ENCODE measurements at places on chromosomes 13 and 19.

DNA sequence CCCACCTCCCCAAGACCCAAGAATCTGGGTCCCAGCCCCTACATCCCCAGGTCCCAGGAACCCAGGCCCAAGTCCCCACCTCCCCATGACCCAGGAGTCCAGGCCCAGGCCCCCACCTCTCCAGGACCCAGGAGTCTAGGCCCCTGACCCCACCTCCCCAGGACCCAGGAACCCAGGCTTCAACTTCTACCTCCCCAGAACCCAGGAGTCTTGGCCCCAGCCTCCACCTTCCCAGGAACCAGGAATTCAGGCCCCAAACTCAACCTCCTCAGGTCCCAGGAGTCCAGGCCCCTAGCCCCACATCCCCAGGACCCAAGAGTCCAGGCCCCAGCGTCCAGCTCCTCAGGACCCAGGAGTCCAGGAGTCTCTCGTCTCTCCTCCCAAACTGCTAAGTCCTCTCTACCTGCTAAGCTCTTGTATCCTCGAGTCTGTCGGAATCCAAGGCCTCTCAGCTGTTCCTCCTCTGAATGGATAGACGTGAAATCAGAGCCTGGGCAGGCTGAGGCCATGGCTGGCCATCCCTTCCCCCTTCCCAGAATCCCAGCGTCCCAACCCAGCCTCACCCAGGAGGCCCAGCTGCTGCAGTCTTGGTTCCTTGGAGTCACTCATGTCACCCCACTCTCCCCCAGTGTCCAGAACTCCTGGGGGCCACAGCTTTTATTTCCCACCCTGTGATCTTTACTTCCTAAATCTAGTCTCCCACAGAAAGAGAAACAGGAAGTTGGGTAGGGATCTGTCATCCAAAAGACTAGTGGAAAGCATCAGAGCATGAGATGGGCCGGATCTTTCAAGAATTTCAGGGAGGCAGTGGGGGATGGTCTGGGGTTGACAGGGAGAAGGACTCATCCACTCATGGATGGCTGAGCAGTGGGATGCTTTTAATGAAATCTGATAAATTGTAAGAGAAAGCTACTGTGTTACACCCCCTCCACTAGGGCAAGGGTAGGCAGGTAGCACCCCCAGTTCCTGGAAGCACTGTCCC, at the start of gene CD209:
CD209 (minus strand) TSS at position 632 of the 982 bp plus-strand sequence; CDS start at position 609, 23 bp downstream.
- DNase-seq = no peak

GRCh38 chr19:17162580-17162979, 52.6 kb upstream of the USE1 start:
- DNase-seq = no peak

DNA sequence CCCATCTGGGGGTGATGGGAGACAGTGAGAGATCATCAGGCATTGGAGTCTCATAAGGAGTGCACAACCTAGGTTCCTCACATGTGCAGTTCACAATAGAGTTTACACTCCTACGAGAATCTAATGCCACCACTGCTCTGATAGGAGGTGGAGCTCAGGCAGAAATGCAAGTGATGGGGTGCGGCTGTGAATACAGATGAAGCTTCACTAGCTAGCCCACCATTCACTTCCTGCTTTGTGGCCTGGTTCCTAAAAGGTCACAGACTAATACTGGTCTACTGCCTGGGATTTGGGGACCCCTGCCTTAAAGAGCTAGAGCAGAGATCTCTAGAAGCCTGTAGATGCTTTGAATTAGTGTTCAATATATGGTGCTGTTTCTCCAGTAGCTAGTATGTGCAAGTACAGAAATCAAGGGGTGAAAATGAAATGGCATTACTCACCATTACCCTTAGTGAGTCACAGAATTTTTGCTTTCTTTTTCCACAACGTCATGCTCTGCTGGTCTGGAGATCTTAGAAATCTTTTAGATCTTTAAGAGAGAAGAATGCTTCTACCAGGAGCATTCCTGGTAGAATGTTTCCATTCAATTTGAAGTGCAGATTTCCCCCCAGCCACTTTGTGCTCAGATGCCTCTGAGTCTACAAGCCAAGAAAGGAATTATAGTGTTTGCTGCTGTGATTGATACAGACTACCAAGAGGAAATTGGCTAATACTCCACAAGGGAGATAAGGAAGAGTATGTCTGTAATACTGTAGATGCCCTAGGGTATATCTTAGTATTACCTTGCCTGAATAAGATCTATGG, 2301.2 kb downstream of the PCDH9 start:
- DNase-seq = no peak

DNA sequence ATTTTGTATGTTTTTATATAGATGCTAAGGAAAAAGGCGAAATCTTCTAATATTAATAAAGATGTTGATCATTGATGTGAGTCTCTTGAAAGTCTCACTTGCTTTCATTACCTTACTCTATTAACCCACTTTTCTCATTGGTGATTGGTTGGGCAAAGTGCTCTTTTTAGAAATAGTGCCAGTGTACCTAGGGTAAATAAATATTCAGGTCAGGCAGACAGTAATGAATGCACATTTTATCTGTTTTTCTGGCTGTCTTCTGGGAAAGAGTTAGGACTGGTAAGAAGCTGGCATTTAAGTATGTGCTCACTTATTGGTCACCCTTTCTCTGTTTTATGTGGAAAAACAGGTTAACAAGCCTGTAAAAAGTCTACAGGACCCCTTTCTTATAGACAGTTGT, 11.2 kb downstream of the SERP2 start:
- DNase-seq = no peak

DNA sequence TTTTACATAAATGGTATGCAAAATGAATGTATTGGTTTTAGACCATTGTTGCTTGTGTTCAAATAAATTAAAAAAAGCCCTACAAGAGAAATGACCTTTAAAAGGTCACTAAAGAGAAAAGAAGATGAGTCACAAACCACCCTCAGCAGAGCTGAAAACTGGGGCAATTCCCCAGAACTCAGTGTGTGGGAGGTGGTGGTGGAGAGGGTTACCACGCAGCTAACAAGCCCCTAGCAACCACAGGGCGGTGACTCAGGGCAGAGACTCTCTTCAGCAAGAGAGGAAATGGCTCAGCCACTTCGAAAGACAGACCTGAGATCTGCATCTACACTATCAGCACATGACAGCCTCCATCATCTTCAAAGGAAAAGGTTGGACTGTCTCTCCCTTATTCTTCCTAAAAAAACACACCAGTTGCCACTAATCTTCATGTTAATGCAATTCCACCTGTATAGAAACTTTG, 29.4 kb upstream of the NDFIP2 start:
- no peak for DNase-seq

DNA sequence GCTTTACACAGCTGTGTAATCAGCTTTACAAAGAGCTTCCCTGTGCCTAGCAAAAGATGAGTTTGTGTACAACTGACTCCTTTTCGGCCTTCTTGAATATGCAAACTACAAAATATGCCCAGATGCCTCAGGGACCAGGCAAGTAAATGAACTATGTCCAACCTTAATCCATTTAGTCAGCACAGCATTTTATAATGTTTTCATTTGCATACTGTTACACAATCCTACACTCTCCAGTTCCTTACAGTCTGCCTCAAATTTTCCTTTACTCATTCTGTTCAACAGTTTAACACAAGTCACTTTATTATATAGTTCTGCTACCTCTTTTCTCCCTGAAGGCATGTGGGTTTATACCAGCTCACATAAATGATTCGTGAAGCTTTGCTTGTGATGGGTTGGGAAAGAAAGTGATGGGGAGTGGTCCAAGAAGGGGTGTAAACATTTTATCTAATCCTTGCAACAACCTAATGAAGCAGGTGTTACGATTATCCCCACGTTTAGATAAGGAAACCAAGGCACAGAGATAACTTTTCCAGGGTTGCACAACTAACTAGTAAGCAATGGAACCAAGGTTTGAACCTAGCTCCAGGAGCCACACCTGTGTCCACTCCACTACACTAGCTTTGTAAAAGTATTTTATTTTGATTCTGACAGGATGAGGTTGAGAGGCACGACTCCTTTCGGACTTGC, 3.3 kb upstream of the USP12 start:
- no peak for DNase-seq

DNA sequence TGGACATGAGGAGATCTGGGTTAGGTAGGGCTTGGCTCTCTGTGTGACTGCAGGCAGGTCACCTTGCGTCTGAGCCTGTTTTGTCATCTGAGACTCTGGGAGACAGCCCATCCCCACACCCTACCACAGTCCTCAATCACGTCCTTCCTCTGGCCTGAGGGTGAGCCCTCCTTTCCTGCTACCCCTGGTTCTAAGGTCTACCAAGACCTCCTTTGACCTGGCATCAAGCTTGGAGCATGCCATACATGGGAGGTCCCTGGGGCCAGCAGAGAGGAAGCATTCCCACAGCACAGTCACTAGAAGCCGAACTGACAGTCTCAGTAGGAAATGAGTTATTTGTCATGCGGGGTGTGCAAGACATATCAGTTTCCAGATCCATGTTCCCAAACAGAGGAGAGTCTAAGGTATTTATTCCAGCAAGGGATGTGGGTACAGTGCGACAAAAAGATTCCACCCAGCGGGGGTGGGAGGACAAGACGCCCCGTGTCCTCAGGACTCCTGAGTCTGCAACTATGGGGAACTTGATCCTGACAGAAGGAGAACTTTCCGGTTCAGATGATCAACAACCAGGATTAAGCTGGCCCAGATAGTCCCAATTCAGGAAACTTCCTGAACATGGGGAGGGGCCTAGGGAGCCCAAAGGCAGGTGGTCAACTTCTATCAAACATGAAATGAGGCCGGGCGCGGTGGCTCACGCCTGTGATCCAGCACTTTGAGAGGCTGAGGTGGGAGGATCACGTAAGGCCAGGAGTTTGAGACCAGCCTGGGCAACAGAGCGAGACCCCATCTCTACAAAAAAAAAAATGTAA, 9.5 kb downstream of the ARRDC2 start:
- DNase-seq = no peak

GRCh38 chr13:59409211-59409610, 754.5 kb downstream of the DIAPH3 start:
- peak; percentile 8 for DNase-seq
